ENCODE measurements at places on chromosomes 2 and 18. TPM values are rescaled to one million over a fixed set of nuclear protein-coding genes. Genes with fewer than 3 reads are reported as not detected.

The GRB14 gene
- total RNA-seq = 1.8 TPM

The TGIF1 gene
- 198 TPM for total RNA-seq

The LRP1B gene
- total RNA-seq = under 0.01 TPM

The SLC9A4 gene
- 0.13 TPM for total RNA-seq

The STARD6 gene
- not detected for total RNA-seq

The ZRANB3 gene
- 2.8 TPM for total RNA-seq

The C2orf66 gene
- total RNA-seq = under 0.01 TPM

The PAX8 gene
- total RNA-seq = not detected

The GAREM1 gene
- total RNA-seq = 10.0 TPM

The ARL5A gene
- total RNA-seq = 66.6 TPM

The MARCO gene
- total RNA-seq = 0.13 TPM

The CNOT11 gene
- total RNA-seq = 15.5 TPM

The CLEC4F gene
- not detected for total RNA-seq

The TMEM198 gene
- under 0.01 TPM for total RNA-seq

The GPAT2 gene
- 0.26 TPM for total RNA-seq

The LGALSL gene
- 14.0 TPM for total RNA-seq
